ENCODE measurements at places on chromosomes 7 and 10.

DNA sequence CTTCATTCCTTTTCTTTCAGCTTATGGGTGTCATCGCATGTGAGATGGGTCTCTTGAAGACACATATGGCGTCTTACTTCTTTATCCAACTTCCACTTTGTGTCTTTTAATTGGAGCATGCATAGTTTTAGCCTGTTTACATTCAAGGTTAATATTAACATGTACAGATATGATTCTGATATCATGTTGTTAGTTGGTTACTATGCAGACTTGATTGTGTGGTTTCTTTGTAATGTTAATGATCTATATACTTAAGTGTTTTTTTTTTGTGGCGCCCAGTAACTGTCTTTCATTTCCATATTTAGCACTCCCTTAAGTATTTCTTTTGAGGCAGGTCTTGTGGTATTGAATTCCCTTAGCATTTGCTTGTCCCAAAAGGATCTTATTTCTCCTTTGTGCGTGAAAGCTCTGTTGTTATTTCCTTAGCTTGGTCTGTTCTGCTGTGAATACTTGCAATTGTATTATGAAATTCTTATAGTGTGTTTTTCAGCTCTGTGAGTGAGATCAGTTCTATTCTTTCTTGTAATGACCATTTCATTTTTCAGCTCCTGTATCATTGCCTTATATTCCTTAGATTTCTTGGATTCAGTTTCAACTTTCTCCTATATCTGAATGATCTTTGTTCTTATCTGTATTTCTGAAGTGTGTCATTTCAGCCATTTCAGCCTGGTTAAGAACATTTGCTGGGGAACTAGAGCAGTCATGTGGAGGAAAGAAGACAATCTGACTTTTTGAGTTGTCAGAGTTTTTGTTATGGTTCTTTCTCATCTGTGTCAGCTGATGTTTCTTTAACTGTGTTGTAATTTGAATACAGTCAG, 88.4 kb downstream of the ABCA13 start:
- no peak for DNase-seq

- no peak for DNase-seq
Observed at GRCh38 chr7:102927312-102927933, 14.6 kb downstream of the LRRC17 start.

DNA sequence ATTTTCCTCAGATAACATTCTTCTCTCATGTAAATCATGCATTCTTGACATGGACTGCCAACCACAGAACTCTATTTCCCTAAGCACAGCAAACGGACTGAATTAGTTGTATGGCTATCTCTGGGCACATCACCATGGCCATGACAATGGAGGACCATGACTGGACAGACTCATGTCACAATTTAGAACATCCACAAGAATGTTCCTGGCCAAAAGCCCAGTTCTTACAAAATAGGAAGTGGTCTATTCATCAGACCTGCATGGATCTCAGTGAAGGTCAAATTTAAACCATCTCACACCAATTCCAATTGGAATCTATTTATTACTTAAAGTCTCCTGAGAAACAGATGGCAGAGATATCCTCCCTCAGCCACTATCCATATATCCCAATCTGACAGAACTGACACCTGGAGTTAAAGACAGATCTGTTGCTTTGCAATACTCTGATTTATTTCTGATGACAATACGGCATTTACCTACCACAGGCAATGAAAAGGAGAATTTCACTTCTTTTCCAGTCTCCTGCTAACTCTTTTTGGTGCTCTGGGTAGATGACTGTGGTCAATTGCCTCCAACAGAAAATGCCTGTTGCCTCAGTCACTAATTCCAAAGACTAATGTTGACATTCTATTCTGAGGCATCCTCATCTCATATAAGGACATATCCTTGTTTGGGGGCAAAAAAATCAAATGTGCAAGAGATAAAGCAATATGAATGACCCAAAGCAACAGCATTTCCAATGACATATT, 254.8 kb downstream of the HTR7 start:
- DNase-seq: no peak

GRCh38 chr7:120241973-120242372, 31.0 kb upstream of the KCND2 start:
- DNase-seq: no peak

- DNase-seq: no peak
Observed at GRCh38 chr7:20557116-20557515, 58.4 kb upstream of the ABCB5 start.

DNA sequence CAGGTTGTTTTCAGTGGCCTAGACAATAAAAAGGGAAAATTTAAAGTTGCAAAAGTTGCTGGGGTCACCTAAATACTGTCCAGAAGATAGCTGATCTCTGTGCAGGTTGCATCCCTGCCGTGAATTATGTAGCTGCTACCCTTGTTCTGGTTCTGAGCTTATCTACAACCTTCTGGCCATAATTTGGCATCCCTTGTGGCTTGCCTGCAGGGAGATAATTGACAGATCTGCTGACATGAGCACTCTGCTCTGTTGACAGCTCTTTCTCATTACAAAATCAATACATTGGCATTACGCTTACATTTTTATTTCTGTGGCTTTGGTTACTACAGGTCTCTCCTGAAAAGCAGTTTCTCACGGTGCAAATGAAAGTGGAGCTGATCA, 29.3 kb upstream of the HECTD2 start:
- DNase-seq: no peak

DNA sequence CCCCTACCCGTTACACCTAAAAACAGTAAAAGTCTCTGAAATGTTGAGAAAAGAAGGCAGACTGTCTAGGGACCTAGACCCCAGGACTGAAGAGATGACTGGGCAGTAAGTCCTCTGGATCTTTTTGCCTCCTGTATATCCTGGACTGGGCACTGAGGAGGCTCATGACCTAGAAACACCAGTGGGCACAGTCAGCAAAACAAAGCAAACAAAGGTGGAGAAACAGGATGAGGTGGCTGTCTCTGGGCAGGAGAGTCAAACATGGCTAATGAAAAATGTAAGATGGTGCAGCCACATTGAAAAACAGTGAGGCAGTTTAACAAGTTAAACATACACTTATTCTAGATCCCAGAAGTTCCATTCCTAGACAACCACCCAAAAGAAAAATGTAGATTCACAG, 45.9 kb downstream of the AKR1C4 start:
- DNase-seq: no peak

- DNase-seq: no peak
Observed at GRCh38 chr7:17521437-17521836, 223.0 kb downstream of the AHR start.

DNA sequence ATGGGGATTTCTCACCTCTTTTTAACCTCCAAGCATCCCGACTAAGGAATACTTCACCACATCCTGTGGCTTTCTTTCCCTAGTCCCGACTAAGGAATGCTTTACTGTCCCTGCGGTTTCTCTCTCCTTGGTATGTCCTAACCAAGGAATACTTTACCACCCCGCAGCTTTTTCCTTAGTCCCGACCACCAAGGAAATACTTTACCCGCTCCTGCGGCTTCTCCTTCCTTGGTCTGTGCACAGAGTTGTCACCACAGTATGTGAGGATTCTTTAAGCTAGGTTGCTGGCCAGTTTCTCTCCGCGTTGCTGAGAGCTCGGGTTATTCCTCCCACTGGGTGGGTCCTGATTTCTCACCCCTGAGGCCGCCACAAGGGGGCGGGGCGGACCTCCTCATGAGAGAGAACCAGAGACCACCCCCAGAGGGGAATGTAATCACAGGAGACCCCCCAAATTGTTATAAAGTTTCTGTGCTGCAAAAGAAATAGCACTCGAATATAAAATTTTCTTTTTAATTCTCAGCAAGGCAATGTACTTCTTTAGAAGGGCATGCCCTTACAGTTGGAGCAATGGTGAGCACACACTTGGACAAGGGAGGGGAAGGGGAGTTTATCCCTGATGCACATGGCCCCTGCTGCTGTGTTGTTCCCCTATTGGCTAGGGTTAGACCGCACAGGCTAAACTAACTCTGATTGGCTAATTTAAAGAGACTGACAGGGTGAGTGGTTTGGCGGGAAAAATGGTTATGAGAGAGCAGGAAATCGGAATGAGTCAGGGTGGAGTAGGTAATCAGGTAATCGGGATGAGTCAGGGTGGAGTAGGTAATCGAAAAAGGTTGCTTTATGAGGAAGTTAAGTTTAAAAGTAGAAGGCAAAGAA, 12.8 kb downstream of the SUGCT start:
- DNase-seq: no peak

GRCh38 chr7:42677751-42678699, 233.8 kb downstream of the C7orf25 start:
- no peak for DNase-seq

GRCh38 chr7:47565640-47566250, 16.2 kb downstream of the TNS3 start:
- no peak for DNase-seq

GRCh38 chr10:102152545-102152890, 329 bp downstream of the NOLC1 start:
- DNase-seq: peak; percentile 27

DNA sequence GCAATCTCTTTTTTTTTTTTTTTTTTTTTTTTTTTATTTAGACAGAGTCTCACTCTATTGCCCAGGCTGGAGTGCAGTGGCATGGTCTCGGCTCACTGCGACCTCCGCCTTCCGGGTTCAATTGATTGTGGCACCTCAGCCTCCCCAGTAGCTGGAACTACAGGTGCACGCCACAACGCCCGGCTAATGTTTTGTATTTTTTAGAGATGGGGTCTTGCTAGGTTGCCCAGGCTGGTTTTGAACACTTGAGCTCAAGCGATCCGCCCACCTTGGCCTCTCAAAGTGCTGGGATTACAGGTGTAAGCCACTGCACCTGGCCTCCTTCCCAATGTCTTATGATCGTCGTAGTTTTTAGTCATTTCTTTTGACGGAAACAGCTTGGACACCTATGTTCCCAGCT, 6.6 kb upstream of the ZNF853 start:
- no peak for DNase-seq

DNA sequence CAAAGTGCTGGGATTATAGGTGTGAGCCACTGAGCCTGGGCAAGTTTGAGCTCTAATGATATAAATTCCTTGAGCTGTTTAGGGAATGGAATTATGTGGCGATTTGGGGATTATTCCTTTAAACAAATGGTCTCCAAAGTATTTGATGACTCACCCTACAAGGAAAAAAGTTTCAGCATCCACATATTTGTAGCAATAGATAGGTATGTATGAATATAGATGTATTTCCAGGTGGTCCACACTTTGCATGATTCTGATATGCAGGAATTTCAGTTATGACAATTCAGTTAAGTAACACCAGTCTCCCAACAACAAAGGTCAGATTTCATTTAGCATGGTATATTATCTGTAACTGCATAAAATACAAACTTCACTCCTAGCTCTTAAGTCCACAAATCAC, 92.2 kb downstream of the ZNF248 start:
- no peak for DNase-seq

- no peak for DNase-seq
Observed at GRCh38 chr7:68754414-68754813, 843.9 kb upstream of the AUTS2 start.

- DNase-seq: no peak
Observed at GRCh38 chr7:33905389-33906032, at the start of gene BMPER. TSS of gene BMPER (plus strand) at chr7:33905539. CDS start at chr7:33905614, 75 bp downstream.

GRCh38 chr10:37860494-37861190, 3.2 kb upstream of the ZNF248 start:
- DNase-seq: no peak

GRCh38 chr10:68543004-68543918, 15.9 kb upstream of the SLC25A16 start:
- DNase-seq: no peak

DNA sequence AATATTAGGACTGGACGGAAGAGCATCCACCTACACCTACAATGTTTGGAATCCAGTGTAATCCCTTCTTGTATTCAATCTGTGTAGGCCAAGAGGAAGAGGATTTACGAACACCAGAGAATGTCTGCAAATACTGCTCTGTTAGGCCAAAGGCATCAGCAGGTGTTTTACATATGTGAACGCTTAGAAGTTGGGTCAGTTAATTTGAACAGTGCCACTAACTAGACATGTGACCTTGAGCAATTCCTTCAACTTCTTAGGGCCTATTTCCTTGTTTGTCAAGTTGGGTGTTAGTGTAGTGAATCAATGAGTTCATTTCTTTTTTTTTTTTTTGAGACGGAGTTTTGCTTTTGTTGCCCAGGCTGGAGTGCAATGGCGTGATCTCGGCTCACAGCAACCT, 35.4 kb downstream of the MYPN start:
- DNase-seq: no peak

DNA sequence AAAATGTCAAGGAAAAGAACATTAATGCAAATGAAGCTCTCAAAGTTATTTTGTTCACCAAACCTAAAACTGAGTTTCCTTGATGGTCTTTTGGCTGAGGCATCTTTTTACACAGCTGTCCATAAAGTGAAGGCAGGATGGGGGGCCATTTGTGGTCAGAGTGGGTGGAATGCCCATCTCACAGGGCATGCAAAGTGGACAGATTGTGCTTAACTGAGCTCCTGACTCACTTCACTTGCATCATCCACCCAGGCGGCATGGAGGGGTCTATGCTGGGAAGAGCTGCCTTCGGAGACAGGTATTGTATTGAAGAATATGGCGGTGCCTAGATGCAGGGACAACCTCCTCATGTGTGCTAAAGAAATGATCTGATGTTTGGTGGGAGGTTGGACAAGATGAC, 905.3 kb downstream of the KCNMA1 start:
- no peak for DNase-seq

- DNase-seq: no peak
Observed at GRCh38 chr10:22183771-22184461, 33.9 kb downstream of the EBLN1 start.

- no peak for DNase-seq
Observed at GRCh38 chr10:75493464-75493863, 62.0 kb downstream of the LRMDA start.

GRCh38 chr7:139078911-139079310, 30.6 kb downstream of the ZC3HAV1 start:
- DNase-seq: no peak

GRCh38 chr10:102435529-102436233, 3.3 kb upstream of the CUEDC2 start:
- DNase-seq: peak; percentile 61

GRCh38 chr7:44387389-44387788, 62.0 kb upstream of the CAMK2B start:
- DNase-seq: no peak

DNA sequence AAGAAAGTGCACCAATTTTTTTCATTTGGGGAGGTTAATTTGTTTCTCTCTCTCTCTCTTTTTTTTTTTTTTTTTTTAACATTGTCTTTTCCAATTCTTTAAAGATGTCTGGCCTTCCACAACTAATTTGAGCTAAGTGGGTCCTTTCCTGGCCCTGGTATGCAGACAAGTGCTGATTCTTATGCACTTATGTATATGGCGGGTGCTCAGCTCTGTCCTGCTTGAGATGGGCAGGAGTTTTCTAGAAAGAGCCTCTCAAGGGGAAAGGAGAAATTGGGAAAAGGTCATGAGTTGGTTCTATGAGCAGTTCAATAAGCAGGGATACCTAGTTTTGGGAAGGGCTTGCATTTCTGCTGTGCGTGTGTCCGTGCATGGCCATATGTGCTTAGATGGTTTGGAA, 67.8 kb upstream of the NPVF start:
- no peak for DNase-seq
